ENCODE measurements at places on chromosomes 12 and 14. TPM values are rescaled to one million over a fixed set of nuclear protein-coding genes. Genes with fewer than 3 reads are reported as not detected.

Gene TPPP2
- total RNA-seq: not detected

Gene SLC4A8
- 3.3 TPM for total RNA-seq

Gene RASSF3
- 37.7 TPM for total RNA-seq

Gene MYF5
- total RNA-seq: not detected

Gene FOXA1
- under 0.01 TPM for total RNA-seq

Gene CCDC175
- not detected for total RNA-seq

Gene SERPINA12
- not detected for total RNA-seq

Gene SLC38A4
- 1.8 TPM for total RNA-seq

Gene CACNA2D4
- total RNA-seq: 0.99 TPM

Gene ASCL1
- not detected for total RNA-seq

Gene JAG2
- 1.8 TPM for total RNA-seq

Gene TROAP
- total RNA-seq: 0.51 TPM

Gene MDM1
- 12.4 TPM for total RNA-seq

Gene EGLN3
- 1.8 TPM for total RNA-seq
